ENCODE measurements at places on chromosomes 3 and 15.
A peak's percentile ranks its signal among the peaks of the same experiment; 100 is the strongest.

DNA sequence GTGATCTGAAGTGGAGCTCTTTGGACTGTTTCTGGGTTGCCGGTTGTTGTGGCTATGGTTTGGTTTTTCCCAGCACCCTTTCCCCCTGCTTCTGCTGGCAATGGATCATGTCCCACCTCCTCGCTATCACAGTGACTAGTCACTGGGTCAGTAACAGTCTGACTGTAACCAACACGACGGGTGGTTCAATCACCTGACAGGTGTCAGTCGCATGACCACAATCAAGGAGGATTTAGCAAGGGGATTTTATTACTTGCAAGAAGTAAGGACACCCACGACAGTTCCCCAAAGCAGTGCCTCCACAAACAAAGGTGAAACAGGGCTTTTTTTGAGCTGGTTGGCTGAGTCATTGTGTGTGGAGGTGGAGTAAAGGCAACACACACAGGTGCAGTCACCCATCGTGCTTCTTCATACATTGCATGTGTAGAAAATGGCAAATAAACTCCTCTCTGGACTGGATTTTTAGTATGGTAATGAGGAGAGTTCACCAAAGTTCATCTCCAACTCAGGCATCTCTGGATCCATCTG lies 58.8 kb upstream of the FAM3D start:
- DNase-seq: no peak

GRCh38 chr15:43209059-43209824 lies 11.6 kb downstream of the EPB42 start:
- DNase-seq: peak; percentile 55

- peak; percentile 33 for DNase-seq
These were observed 117.0 kb upstream of the TSPAN3 start for GRCh38 chr15:77187751-77188464.

DNA sequence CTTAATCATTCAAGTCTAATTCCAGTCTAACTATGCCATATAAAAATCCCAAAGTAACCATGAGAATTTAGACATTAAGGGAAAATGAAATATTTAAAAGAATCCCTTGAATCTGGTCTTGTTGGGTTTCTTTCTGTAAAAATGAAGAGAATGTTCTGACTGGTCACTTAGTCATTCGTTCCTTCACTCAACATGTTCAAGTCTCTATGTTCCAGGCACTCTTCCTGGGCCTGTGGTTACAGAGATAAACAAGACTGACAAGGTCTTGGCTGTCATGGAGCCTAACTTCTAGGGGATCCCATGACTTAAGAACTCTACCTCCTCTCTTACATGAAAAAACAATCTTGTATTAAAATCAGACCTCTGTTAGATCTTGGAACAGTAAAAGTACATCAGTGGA lies 638.6 kb upstream of the TBL1XR1 start:
- DNase-seq: peak; percentile 11

GRCh38 chr3:116474801-116475200 lies 29.5 kb upstream of the LSAMP start:
- DNase-seq: no peak

DNA sequence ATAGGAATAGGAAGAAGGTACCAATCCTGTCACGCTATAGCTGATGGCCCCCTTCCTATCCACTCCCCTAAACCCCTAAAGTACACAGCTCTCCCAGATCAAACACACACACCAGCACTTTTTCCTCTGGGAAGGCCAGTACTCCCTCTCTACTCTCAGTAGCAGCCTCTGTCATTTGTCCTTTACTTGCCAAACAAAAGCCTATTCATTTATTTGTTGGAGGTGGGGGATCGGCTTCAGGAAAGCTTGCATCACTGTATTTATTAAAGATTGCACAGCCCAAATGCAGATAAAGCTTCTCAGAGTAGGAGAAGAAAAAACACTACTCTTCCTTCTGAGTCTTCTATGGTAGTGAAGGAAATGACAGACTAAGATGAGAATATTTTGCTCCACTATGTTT lies 429.7 kb upstream of the RASGRP1 start:
- DNase-seq: no peak

- no peak for DNase-seq
These were observed 145.0 kb upstream of the TMCO5A start for GRCh38 chr15:37789397-37789786.

DNA sequence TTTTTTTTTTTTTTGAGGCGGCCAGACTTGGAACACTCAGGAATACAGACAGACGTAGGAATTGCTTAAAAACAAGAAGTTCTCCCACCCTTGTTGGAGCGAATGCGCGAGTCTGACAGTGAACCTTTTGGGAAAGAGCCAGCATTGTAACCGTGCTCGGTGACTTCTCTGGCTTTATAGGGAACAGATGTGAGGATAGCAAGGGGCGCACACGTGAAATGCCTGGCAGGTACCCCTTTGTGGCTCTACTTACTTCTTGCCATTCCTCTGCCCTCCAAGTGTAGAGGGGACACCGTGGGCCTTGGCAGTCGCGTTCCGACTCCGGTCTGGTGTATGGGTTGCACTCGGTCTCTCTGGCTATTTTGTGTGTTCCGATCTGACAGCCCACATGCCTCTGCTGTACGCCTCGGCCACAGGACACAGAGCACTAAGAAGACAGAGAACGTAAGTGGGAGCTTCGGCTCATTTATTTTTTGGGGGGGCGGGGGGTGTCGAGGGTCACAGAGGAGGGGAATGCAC lies 126.4 kb downstream of the ADAMTS9 start:
- DNase-seq: no peak

- no peak for DNase-seq
These were observed 10.3 kb downstream of the ATG7 start for GRCh38 chr3:11282250-11283138.

GRCh38 chr15:42158941-42159340 lies 2.5 kb upstream of the PLA2G4F start:
- DNase-seq: no peak
